ENCODE measurements at places on chromosomes 5 and 9.

DNA sequence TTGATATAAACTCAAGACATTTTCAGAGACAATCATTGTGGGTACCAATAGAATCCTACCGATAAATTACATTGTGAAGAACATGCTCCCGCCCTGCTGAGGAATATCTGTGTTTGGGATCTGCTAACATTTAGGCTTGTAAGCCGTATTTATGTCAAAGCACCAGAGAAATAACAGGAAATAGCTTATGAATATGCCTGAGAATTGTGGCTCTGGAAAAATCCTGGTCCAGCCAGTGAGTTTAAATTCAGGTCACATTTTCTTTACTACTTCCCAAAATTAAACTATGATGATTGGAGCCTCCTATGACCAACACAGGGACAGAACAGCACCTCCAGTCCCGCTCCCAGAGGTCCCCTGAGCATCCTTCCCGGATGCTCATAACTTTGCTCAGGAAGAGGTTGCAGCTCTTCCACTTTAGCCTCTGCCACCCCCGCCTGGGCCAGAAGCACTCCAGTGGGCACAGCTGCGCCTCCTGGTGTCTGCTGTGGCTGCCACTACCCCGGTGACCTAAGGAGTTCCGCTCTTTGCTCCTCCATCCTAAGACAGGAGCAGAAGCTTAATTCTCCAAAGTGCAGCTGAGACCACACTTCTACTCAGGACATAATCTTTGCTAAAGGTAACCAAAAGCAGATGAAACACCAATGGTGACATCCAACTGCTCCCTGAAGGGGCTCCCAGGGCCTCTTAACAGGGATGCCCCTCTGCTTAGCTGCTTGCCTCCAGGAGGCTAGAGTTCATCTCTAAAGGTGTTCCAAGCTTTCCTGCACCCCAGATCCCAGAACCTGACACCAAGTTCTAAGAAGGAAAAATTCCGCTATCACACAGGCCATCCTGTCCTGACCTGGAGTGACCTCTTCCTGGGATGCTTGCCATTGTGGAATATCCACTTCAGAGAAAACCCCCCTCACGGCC is 58.8 kb downstream of the SLC1A1 start:
- DNase-seq = no peak

GRCh38 chr5:167488371-167488770 is 803.1 kb upstream of the WWC1 start:
- no peak for DNase-seq

GRCh38 chr5:136106351-136107031 is 26.2 kb upstream of the SMAD5 start:
- DNase-seq = no peak

DNA sequence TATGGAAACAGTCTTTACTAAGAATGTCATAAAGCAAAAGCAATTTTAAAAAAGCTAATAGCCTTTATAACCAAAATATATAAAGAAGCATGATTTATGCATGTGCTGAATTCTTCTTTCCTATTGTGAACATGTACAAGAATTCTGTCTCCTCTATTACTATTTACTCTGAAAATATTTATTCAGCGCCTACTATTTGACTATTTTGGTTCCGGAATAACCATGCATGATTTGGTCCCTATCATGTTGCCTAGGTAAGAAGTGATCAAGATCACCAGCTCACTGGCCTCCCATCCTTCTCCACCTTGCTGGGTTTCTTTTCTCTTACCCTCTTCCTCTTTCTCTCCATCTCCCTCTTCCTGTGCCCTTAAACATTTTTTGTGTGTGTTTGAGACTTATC is 443.8 kb downstream of the SH3GL2 start:
- DNase-seq = no peak

GRCh38 chr9:114434878-114435311 is 47.1 kb upstream of the AKNA start:
- DNase-seq = no peak

- no peak for DNase-seq
Observed at GRCh38 chr5:166166071-166166470, 2125.4 kb upstream of the WWC1 start.

GRCh38 chr5:78522476-78523260 is 125.9 kb downstream of the LHFPL2 start:
- no peak for DNase-seq

DNA sequence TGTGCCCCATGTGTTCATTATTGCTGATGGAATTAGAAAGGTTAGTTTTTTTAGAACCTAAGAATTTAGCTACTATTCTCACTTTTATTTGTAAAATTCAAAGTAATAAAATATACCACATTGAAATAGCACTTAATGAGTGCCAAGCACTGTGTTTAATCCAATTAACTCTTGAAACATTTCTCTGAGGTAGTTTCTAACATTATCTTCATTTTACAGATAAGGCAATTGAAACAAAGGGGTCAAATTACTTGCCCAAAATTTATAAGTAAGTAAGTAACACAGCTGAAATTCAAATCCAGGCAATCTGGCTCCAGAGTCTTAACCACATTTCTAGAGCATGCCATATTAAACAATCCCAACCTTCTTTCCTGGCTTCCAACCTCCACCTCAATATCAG is 84.2 kb downstream of the MLLT3 start:
- DNase-seq = no peak

- peak; percentile 17 for DNase-seq
Observed at GRCh38 chr9:98081477-98082219, 25.1 kb downstream of the NANS start.

GRCh38 chr9:127144670-127145445 is 22.4 kb upstream of the ANGPTL2 start:
- no peak for DNase-seq

GRCh38 chr5:171175746-171176145 is 133.3 kb upstream of the TLX3 start:
- DNase-seq = no peak
